ENCODE measurements at places on chromosomes 3 and 15.
A peak's percentile ranks its signal among the peaks of the same experiment; 100 is the strongest.

DNA sequence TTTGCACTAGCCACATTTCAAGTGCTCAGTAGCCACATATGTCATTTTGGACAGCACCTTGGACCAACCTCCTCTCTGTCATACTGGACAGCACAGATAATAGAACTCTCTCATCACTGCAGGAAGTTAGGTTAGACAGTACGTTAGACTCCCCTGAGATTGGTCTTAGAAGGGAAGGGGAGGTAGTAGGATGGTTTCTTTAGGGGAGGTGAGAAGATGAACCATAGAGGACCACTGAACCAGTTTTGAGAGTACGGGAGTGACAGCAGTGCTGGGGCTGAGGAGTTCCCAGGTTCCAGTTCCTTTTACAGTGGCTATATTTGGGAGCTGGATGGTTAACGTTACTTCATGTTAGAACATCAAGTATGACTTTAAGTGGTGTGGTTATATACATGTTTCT, 7.8 kb downstream of the LRCH3 start:
- DNase-seq: no peak

- no peak for DNase-seq
Measured at GRCh38 chr3:55827786-55828185, 340.7 kb upstream of the WNT5A start.

GRCh38 chr15:101437618-101438481, 51.7 kb downstream of the PCSK6 start:
- DNase-seq: no peak

GRCh38 chr3:191260431-191261303, 61.6 kb downstream of the OSTN start:
- no peak for DNase-seq

DNA sequence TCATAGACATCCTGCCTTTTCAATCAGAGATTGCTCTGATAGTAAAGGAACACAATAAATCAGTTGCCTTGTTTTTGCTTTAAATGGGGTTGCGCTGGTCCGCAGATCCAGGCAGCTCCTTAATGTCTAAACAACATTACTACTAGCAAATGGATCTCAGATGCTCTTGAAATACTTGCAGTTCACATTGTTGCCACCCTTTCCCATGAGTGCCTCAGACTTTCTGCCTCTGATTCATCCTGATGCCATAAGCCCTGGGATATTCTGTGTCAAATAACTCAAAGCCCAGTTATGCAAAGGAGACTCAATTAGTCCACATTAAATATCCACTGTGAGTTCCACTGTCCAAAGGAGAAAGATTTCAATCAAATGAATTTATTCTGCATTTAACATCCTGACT, 196.7 kb downstream of the PLCH1 start:
- DNase-seq: peak; percentile 27

DNA sequence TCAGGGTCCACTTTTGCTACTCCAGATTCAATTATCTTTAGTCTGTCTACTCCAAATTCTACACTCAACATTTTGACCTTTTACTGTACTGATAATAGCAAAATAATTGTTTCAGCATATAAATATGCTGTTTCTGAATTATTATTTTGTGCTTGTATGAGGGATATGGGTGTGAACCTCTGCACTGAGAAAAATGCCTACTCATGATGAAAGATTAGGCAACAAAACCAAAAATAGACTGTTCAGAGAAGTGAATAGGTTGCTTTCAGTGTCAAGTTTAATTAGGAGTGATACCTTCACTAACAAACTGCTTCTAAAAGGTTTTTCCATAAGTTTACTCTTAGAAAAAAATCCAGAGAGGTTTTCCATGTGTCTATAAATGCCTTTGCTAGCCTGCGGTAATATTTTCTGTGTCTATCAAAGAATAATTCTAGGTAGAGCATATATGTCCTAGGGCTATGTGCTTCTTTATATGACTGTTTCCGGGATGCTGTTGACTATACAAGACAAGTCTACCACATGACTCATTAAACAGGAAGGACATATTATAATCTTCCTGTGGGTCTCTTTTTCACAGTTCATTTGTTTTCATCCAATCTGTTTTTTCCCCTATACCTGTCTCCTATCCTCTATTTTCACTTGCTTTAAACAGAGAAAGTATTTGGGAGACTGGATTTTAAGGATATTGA, 218.5 kb upstream of the TTC14 start:
- peak; percentile 21 for DNase-seq

DNA sequence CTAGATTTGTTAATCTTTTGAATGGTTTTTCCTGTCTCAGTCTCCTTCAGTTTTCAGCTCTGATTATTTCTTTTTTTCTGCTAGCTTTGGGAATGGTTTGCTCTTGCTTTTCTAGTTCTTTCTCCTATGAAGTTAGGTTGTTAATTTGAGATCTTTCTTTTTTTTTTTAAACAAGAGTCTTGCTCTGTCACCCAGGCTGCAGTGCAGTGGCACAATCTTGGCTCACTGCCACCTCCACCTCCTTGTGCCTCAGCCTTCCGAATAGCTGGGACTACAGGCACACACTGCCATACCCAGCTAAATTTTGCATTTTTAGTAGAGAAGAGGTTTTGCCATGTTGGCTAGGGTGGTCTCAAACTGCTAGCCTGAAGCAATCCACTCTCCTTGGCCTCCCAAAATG, 56.7 kb downstream of the UQCC5 start:
- no peak for DNase-seq

- DNase-seq: no peak
Measured at GRCh38 chr3:122677216-122677615, 3.4 kb upstream of the PARP14 start.

DNA sequence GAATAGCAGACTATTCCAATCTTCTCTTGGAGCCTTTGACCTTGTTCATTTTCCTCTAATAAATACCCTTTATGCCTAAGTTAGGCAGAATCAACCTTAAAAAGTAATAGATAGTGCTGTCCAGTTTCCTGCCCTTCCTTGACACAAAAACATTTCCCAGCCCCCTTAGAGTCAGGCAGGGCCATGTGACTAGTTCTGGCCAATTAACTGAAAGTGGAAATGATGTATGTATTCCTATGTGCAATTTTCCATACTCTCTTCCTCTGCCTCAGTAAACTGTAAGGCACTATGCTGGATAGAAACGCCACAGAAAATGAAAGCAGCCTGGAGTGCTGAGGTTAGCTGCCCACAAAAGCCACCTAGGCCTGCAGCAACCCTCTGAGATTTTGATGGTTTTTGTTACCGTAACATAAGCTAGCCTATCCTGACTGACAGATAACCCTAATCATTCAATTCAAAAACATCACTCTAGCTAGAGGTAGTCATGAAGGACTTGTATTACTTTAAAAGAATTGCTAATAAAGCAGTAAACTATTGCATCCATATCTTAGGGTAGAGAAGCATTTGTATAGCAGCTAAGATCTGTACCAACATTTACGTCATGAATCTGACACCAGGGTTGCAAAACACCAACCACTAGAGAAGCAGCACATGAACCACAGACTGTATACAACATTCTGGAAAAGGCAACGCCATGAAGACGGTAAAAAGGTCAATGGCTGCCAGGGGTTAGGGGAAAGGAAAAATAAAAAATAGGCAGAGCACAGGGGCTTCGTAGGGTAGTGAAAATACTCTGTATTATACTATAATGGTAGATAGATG, 112.9 kb downstream of the ULK4 start:
- no peak for DNase-seq

DNA sequence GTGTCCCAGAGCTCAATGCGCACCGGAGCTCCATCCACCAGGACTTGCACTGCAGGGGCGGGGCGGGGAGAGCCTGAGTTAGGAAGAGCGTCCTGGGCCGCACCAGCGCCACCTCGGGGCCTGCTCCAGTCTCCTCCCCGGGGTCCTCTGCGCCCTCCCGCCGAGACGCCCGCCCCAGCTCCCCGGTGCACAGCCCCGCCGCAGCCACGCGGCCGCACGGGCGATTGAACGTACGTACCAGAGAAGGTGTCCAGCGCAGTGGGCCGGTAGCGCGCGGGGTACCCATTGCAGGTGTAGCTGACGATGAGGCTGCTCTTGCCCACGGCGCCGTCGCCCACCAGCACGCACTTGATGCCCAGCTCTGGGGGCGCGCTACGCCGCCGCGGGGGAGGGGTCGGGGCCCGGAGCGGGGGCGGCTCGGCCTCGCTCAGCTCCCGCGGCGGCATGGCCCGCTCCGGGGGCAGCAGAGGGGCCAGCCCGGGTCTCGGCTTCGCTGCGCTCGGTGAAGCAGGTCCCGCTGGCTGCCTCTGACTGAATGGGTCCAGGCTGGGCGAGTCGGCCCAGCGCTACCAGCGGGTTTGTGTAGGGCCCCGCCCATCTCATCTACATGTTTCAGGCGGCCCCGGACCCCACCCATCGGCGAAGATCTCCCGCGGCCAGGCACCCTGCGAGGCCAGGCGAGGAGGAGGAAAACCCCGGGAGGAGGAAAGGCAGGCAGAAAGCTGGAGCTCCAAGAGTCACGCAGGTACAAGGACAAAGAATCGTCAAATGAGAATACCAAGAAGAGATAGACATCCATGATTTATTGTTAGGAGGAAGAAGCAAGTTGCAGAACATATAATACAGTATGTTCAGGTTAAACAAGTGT, at the start of gene RHOV:
Gene RHOV (minus strand): TSS at position 541 of the 868 bp plus-strand sequence. CDS start 95 bp downstream, at position 446.
- DNase-seq: peak; percentile 13

GRCh38 chr3:16186086-16186485, 11.6 kb downstream of the GALNT15 start:
- DNase-seq: no peak

- DNase-seq: no peak
Measured at GRCh38 chr15:34620814-34621213, 37.4 kb upstream of the GOLGA8B start.

- no peak for DNase-seq
Measured at GRCh38 chr3:127646501-127647046, 17.6 kb downstream of the PODXL2 start.

GRCh38 chr3:183428447-183429211, at the start of gene MCF2L2:
MCF2L2 (minus strand) TSS chr3:183428619; CDS start chr3:183427977, 642 bp downstream.
- DNase-seq: no peak

DNA sequence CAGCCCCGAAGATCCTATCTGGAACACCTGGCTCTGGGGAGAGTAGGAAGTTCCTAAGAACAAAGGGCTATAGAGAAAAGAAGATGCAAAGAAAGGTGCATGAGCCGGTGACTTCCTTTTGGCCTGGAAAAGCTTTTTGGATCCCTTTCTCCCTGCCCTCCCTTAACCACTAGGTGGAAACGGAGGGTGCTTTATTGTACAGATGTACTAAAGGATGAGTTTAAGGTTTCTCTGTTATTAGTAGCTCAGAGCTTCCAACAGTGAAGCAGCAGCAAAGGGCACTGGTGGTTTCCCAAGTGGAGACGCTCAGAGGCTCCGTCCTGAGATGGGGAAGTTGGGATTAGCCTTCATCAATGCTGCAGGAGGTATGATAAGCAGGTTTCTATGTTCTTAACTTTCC, 5.9 kb upstream of the ADGRG7 start:
- DNase-seq: no peak

- DNase-seq: peak; percentile 36
Measured at GRCh38 chr15:37891766-37892368, 42.6 kb upstream of the TMCO5A start.

DNA sequence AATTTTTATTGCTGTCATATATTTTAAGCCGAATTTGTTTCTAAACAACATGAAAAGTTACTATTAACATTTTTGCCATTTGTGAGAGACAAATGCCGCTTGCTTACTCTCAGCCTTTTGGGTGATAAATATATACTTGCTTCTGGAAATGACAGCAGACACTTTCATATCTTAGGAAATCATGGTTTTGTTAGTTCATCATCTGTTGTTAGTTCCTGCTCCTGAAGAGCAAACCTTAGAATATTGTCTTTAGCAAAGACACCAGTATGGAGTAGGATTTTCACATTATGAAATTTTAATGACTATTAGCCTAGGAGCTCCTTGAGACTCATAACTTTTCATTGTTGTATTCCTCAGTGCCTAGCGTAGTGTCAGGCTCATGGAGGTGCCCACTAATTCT, 36.0 kb downstream of the RAB8B start:
- DNase-seq: no peak

Measured in RCC 7860 (cell line).